Left kidney (tissue), 8 donors: ENCODE measurements at places on chromosomes 1 and 21. TPM values are rescaled to one million over a fixed set of nuclear protein-coding genes. Genes with fewer than 3 reads are reported as not detected.

DNA sequence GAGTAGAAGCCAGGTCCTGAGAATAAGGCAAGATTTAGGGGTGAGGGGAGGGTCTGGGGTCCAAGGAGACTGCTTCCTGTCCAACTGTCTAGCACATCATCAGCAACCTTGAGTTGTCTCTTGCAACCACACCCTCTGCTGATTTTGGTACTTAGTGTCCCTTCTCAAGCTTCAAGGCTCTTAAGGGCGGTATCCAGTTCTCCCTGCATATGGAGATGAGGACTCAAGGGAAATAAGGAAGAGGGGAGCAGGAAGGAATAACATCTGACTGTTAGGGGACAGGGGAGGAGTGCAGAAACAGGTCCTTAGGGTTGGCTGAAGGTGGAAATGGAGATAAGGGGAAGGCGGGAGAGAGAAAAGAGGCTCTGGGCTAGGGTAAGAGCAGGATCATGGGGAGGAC lies 12.3 kb downstream of the MYOG start:
- DNase-seq, result no peak

DNA sequence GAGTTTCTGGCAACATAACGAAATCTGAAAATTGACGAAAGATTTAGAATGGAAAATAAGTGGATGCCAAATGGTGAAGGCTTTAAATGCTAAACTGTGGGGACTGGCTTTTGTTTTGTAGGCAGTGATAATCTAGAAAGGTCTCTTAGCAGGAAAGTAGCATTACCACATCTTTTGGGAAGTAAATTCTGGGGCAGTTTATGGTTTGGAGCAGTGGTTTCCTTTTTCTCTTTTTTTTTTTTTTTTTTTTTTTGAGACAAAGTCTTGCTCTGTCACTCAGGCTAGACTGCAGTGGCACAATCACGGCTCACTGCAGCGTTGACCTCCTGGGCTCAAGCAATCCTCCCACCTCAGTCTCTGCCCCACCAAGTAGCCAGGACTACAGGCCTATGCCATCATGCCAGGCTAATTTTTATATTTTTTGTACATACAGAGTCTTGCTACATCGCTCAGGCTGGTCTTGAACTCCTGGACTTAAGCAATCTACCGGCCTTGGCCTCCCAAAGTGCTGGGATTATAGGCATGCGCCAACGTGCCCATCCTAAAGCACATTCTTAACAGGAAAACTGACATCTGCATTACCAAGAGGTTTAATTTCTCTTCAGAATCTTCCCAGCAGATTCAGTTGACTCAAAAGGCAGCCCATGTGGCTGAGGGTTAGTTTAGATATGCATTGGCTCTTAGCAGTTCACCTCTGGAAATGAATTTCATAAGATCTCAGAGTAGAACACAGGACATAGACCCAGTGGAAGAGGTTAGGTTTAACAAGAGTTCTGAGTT lies 32.9 kb downstream of the C21orf91 start:
- no peak for DNase-seq

GRCh38 chr1:39354572-39354971 lies 136.9 kb upstream of the BMP8A start:
- DNase-seq, result no peak

GRCh38 chr1:54987427-54987826 lies 7.0 kb downstream of the TMEM61 start:
- DNase-seq, result no peak

GRCh38 chr1:217495249-217495648 lies 135.6 kb downstream of the GPATCH2 start:
- no peak for DNase-seq

MYOG gene
- polyA plus RNA-seq, result 0.18 TPM
